ENCODE measurements at places on chromosomes 13 and 19.

DNA sequence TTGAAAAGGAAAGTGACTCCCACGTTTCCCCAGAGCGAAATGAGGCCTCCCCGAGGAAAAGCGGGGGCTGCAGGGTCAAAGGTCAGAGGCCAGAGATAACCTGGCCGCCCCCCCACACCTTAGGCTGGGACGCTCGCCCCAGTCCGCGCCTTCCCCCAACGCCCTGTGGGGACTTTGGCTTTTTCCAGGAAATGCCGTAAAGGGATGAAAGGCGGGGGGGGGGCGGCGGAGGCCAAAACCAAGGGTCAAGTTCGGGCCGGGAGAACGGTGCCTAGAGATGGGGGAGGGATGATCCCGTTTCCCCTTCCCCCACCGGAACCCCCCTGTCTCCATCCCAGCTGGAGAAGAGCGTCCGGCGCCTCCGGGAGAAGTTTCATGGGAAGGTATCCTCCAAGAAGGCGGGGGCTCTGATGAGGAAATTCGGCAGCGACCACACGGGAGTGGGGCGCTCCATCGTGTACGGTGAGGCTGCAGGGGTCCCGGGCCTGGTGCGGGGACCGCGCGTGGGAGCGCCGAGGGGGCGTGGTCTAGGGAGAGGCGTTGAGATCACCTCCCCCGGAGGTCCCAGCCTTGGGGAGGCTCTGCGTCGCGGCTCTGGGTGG, 575 bp downstream of the SHFL start:
- DNase-seq, result peak; percentile 53

DNA sequence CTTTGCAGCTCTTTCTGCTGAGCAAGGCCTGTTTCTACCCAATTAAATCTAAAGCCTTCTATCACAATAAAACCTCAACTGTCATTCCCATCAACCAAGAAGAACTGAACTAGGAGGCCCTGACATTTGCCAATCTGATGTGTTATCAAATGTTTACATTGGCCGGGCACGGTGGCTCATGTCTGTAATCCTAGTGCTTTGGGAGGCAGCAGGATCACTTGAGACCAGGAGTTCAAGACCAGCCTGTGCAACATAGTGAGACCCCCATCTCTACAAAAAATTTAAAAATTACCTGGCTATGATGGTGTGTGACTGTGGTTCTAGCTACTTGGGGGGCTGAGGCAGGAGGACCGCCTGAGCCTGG, 2.8 kb upstream of the FBXO17 start:
- DNase-seq, result no peak

DNA sequence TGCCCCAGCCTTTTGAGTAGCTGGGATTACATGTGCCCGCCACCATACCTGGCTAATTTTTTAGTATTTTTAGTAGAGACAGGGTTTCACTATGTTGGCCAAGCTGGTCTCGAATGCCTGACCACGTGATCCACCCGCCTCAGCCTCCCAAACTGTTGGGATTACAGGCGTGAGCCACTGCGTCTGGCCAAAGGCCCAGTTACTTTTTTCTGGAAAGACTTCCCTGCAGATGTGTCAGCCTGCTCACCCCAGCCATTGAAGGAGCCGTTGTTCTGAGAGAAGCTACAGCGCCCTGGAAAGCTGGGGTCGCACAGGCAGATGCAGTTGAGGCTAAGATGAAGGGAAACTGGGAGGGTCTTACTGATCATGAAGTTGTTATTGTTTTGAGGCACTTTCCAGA, 7.9 kb upstream of the ZNF626 start:
- DNase-seq, result no peak

DNA sequence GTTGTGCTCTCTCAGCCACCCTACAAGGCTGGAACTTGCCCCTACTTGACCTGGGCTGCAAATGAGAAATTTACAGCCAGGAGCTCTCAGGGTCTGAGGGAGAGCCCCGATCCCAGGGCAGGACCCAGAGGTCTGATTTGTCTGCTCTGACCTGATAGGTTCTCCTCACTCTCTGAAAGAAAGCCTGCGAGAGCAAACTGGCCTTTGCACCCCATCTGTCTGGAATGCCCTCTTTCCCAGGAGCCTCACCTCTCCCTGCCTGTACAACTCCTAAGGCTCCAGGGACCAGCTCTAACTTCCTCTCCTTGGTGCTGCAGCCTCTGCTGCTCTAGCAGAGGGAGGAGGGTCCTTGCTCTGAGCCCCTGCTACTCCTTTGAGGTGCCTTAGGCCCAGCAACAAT, 137.8 kb downstream of the UQCRFS1 start:
- no peak for DNase-seq

DNA sequence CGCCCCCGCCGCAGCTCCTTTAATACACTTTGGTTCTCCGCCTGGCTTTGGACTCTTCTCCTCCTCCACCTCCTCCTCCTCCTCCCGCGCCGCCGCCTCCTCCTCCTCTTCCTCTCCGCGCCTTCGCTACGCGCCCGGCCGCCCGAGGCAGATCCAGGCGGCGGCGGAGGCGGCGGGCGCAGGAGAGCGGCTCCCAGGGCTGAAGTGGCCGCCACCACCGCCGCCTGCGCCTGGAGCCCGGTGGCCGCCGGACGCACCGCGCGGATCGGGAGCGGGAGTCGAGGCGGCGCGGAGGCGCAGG, at the start of gene ZIC2:
Gene ZIC2, plus strand, starts transcription at position 50 of the 301 bp plus-strand sequence. CDS start 281 bp downstream, outside the sequence.
- no peak for DNase-seq

DNA sequence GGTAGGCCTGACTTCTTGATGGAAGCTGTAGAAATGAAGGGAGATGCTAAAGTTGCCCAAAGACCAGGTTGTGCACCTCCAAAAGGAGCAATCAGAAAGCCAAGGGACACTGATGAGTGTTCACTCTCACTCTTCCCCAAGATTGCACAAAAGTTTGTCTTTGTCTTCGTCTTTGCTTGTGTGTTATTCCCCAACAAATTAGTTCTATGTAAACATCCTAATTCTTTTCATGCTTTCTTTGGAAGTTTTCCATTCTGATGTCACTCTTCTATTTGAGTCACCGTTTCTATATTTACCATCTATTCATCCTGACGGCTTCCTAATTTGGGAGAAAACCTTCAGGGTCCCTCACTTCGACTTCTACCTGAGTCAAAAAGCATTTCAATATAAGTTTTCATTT, 3.7 kb upstream of the TMEM272 start:
- DNase-seq, result no peak

- no peak for DNase-seq
Observed at GRCh38 chr13:28705461-28706083, 13.2 kb downstream of the SLC46A3 start.

GRCh38 chr19:18475762-18476331, 37.9 kb upstream of the ISYNA1 start:
- no peak for DNase-seq

- DNase-seq, result no peak
Observed at GRCh38 chr19:39130337-39131254, 5.0 kb downstream of the PAK4 start.

GRCh38 chr13:50512474-50513299, 330.8 kb downstream of the DLEU7 start:
- DNase-seq, result peak; percentile 28

- no peak for DNase-seq
Observed at GRCh38 chr13:43307921-43308433, 284.6 kb downstream of the DNAJC15 start.

DNA sequence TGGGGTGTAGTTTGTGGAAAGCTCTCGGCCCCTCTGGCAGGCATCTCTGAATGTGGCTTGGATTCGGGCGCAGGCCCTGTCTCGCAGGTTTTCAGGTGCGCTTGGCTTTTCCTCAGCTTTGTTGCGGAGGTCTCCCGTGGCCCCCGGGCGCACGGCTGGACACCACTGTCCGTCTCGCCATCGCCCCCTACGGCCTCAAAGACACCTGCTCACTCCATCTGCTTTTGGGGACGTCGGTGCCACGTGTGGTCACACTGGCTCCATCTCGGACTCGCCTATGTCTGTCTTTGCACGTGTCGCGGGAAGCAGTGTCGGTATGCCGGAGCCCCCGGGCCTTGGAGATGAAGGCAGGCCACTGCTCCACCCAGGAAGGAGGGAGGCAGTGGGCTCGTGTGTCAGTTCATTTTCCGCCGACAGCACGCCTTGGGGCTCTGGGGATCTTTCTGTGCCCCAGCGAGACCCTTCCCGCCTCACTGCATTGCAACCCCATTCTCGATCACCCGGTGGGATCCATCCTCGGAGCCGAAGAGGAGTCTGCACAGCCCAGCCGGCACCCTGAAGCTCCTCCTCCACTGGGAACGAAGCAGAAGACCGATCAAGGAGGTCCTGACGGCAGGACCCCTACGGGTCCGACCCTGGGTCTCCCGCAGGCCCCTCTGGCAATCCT, 42.1 kb downstream of the ZNF146 start:
- no peak for DNase-seq

GRCh38 chr19:33798681-33799111, 2.0 kb downstream of the KCTD15 start:
- no peak for DNase-seq

DNA sequence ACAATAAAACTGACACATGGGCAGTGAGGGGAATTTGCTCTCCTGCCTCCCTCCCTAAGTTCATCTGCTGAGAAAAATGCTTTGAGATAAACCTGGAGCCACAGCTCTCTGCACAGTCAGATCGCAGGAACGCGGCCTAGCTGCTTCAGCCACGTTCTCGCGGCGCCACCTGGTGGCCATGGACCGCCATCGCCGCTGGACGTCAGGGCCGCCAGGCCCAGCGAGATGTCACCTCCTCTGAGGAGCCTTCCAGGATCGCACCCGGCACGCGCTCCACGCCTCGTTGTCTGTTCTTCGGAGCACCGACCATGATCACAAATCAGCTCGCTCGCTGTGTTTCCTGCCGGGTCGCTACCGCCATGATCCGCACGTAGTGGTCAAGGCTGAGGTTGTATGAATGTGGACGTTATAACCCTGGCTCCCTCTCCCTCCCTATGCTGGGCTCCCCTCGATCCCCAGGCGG, 20.6 kb upstream of the USP29 start:
- DNase-seq, result peak; percentile 58

Data from stimulated activated CD4-positive, alpha-beta T cell treated with anti-CD3 and anti-CD28 coated beads, Interleukin-4, amount 100 ng/mL, for 1 hour (primary cell).